Cortex of kidney (tissue), 1 donor: ENCODE measurements at places on chromosomes 4 and X.

GRCh38 chrX:2751291-2751690 is 549 bp upstream of the XG start:
- DNase-seq, result no peak

- DNase-seq, result no peak
Observed at GRCh38 chrX:78592030-78592429, 67.1 kb downstream of the RTL3 start.

GRCh38 chr4:66639361-66639760 is 905.9 kb downstream of the CENPC start:
- DNase-seq, result no peak

GRCh38 chr4:84626673-84627072 is 43.7 kb downstream of the CDS1 start:
- DNase-seq, result no peak

- no peak for DNase-seq
Observed at GRCh38 chr4:19496756-19497155, 754.9 kb upstream of the SLIT2 start.

GRCh38 chr4:73989031-73989430 is 1.0 kb upstream of the PPBP start:
- DNase-seq, result no peak

DNA sequence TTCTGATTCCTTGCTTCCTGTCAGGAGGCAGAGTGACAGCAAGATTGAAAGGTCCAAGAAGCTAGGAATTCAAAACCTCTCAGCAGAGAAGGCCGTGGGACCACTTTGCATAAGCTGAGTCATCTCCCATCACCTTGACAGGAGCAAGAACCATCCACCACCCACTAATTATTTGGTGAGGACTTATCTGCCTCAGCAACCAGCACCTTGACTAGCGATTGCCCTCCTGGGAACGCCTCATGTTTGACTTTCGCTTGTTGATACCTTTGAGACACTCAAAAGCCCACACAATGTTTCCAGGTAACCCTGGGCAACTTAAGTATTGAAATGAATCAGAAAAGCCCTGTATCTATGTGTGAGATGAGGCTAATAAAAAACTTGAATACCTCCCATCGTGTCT is 233.5 kb upstream of the GYPA start:
- no peak for DNase-seq
